ENCODE measurements at places on chromosomes 2 and 18.
A peak's percentile ranks its signal among the peaks of the same experiment; 100 is the strongest.

DNA sequence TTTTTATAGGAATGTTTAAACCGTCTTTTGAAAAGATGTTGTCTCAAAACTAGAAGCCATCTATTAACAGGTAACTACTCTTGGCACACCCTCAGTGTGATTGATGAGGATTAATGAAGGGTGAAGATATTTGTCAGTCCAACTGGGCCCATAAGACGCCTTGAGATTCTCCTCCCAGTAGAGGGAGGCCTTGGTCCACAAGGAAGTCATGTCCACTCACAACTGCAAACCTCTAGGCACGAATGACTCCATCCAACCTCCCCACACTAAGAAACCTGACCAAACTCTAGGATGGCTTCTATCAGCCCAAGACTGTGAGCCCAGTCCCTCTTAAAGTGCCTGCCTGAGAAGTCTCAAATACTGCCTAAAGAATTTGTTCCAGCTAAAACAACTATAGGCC lies 19.2 kb upstream of the GRP start:
- no peak for DNase-seq

GRCh38 chr2:163395602-163396001 lies 340.2 kb downstream of the FIGN start:
- DNase-seq = no peak

DNA sequence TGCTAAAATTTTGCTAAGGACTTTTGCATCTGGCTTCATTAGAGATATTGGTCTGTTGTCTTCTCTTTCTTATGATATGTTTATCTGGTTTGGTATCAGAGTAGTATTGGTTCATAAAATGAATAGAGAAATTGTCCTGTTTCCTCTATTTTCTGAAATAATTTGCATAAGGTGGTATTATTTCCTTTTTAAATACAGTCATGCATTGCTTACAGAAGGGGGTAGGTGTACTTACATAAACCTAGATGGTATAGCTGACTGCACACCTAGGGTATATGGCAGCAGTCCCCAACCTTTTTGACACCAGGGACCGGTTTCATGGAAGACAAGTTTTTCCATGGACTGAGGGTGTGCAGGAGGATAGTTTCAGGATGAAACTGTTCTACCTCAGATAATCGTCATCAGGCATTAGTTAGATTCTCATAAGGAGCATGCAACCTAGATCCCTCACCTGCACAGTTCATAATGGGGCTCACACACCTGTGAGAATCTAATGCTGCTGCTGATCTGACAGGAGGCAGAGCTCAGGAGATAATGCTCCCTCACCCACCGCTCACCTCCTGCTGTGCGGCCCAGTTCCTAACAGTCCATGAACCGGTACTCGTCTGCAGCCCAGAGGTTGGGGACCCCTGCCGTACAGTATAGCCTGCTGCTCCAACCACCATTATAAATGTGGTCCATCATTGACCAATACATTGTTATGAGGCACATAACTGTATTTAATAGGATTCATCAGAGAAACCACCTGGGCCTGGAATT lies 189.2 kb downstream of the FAM210A start:
- DNase-seq = no peak

- DNase-seq = no peak
These were observed 65.6 kb downstream of the INPP4A start for GRCh38 chr2:98510322-98510662.

GRCh38 chr2:42371611-42372473 lies 10.8 kb upstream of the COX7A2L start:
- no peak for DNase-seq

GRCh38 chr2:151482171-151482725 lies 72.5 kb downstream of the RIF1 start:
- DNase-seq = no peak

- no peak for DNase-seq
These were observed 30.9 kb downstream of the SLC4A3 start for GRCh38 chr2:219658196-219658846.

DNA sequence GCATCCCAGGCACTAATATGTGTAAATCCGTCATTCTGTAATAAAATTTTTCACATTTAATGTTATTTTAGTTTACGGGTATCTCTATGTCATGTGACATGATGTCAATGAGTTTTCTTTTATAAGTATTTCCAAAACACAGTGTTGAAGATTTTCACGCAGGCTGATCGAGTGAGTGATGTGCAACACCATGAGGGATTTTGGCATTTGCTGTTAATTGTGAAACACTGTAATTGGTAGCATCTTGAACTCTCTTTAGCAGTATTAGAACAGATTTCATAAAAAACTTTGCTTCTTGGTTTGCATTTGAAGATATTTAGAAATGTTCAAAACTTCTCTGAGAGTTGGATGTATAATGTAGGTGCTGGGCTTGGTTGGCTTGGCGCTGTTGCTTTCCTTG lies 35.5 kb downstream of the KCNE4 start:
- DNase-seq = no peak

DNA sequence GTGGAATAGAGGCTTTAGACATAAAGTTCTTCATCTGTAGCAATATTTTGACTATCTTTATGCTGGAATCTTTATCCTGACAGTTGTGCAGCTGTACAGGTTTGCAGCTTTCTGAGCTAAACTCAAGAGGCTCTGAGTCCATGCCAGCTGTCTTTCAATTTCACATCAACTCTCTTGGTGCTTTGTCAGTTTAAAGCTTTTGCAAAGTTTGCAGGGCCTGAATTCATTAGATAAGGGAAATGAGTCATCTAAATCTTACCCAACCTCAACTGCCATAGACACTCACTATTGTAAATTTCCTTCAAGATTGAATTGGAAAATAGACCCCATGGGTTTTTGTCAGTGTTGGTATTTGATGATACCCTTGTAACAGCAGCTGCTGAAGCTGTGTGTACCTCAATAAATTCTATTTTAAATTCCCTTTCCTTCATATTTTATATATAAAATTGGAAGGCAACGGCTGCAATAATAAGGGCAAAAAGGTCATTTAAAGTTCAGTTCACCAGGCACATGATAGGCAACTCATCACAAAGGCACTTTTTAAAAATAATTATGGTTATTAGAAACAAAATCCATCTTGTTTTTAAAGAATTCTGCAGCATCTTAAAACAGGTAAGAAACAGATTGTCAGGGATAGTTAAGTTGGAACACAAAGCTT lies 169.9 kb upstream of the SLC39A10 start:
- peak; percentile 62 for DNase-seq

- DNase-seq = peak; percentile 73
These were observed 12.4 kb upstream of the GMCL1 start for GRCh38 chr2:69816923-69817542.

DNA sequence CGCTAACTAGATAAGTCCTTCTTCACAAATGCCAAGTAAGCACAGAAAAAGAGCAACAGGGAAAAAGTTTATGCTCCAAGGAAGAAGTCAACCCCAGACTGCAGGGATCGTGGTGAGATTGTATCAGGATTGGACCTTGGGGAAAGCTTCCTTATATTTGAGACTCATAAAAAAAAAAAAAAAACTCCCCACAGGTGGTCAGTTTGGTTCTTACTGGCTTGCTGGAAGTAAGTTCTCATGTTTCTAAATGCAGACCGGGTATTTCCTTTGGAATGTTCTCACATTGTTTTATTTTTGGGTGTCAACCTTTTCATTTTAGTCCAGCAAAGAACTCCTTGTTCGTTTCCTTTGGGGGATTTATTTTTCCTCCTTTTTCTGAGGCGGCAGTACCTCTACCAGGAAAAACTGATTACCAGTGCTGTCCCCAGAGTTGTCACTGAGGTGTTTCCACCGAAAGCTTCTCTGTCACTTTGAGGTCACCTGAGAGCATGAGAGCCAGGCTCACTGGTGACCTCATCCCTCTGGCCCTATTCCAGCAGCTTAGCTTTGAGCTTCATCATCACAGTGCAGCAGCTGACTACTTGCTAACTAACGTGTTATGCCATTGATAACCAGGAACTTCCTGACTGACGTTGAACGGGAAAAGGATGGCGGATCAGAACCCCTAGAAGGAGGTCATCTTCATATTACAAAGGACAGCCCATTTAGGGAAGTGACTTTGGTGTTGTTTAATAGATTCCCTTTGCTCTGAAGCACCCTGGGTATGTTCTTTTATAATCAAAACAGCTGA lies 16.8 kb upstream of the ATP8B1 start:
- peak; percentile 52 for DNase-seq

All from HTR-8/SVneo (cell line).